ENCODE measurements at places on chromosomes 7 and 10.
A peak's percentile ranks its signal among the peaks of the same experiment; 100 is the strongest.

DNA sequence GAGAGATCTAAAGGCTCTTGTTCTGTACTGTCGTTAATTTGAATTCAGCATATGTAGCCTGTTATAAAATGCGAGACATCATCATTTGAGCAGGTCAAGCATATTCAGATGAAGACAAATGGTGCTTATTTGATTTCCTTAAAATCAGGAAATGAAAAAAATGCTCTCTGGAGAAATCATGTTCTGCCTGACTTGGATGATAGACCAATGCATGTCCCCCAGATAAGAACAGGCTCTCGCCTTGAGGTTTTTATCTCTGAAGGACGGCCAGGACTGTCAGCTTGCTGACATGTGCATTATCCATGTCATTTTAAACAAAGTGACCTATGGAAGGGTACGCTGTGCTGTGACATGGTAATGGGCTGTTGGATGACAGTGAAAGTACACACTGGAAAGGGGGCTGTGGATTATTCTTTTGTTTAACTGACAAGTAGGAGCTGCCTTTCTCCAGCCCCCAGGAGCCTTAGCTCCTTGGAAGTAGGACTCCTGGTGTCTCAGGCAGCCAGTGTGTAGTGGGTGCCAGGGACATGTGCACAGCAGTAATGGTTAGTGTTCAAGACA is 695.1 kb upstream of the GALNT17 start:
- DNase-seq: no peak

GRCh38 chr10:106825576-106826364 is 338.7 kb downstream of the SORCS1 start:
- DNase-seq: no peak

DNA sequence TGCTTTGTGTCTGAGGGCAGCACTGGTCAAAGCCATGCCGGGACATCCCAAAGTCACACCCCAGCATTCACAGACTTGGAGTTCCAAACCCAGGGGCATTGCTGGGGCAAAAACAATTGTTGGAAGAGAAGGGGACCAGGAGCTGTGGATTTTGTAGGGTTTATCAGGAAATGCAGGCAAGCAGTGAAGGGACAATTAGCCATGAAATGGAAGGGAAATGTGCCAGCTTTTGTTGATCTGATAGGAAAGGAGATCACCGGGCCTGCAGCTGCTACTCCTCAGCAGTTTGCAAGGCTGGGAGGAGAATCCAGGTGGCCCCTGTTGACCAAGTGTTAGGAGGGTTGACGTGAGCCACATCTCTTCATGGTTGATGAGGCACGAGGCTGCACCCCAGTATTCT is 2.5 kb upstream of the BRI3 start:
- no peak for DNase-seq

- no peak for DNase-seq
These were observed 265.0 kb downstream of the ADARB2 start for GRCh38 chr10:1472178-1472958.

GRCh38 chr10:51066231-51066630 is 8.1 kb upstream of the PRKG1 start:
- no peak for DNase-seq

GRCh38 chr10:73758704-73759511 is 14.7 kb downstream of the SEC24C start:
- peak; percentile 16 for DNase-seq

- peak; percentile 71 for DNase-seq
These were observed 412.4 kb upstream of the NRP1 start for GRCh38 chr10:33746836-33747268.

- no peak for DNase-seq
These were observed 319.9 kb downstream of the BMPER start for GRCh38 chr7:34225193-34225592.

DNA sequence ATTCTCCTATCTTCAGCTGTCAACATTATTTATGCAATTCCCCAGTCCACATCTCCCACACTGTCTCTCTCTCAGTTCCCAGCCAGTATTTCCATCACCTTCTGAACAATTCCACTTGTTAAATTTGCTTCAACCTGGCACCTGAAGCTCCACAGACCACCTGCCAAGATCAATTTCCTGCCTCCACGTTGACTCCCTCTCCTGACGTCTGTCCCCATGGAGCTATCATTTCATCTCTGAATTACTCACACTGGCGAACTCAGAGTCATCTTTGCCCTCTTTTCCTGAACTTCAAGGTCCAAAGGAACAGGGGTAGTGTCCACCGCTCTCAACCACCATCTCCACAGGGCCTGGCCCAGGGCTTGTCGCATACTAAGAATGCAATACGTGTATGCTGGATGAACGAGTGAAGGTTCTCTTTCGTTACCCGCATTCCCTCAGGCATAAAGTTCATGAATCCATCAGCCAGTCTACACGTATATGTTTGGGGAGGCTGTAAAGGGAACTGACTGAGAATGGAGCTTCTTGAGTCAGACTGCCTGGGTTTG is 183.3 kb downstream of the JCAD start:
- no peak for DNase-seq

GRCh38 chr10:129962031-129962871 is 1.8 kb downstream of the EBF3 start:
- no peak for DNase-seq

- DNase-seq: no peak
These were observed 298.2 kb downstream of the SORCS1 start for GRCh38 chr10:106866244-106866845.

GRCh38 chr7:129498021-129498420 is 4.3 kb upstream of the SMKR1 start:
- no peak for DNase-seq

DNA sequence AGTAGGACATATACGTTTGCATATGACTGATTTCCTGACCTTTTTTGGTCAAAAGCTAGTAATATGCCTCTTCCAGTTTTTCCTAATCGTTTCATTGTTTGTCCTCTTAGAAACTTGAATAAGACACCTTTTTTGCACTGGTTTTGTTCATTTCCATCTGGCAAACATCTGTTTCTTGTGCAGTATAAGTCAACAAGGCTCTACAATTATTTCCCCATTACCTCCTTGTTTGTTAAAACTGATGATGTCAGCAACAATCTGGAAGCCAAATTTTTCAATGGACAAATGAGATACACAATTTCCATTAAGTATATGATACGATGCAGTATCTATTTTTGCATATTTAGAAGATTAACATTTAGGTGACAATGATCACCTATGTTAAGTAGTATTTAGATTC is 148.8 kb downstream of the NRBF2 start:
- DNase-seq: no peak

DNA sequence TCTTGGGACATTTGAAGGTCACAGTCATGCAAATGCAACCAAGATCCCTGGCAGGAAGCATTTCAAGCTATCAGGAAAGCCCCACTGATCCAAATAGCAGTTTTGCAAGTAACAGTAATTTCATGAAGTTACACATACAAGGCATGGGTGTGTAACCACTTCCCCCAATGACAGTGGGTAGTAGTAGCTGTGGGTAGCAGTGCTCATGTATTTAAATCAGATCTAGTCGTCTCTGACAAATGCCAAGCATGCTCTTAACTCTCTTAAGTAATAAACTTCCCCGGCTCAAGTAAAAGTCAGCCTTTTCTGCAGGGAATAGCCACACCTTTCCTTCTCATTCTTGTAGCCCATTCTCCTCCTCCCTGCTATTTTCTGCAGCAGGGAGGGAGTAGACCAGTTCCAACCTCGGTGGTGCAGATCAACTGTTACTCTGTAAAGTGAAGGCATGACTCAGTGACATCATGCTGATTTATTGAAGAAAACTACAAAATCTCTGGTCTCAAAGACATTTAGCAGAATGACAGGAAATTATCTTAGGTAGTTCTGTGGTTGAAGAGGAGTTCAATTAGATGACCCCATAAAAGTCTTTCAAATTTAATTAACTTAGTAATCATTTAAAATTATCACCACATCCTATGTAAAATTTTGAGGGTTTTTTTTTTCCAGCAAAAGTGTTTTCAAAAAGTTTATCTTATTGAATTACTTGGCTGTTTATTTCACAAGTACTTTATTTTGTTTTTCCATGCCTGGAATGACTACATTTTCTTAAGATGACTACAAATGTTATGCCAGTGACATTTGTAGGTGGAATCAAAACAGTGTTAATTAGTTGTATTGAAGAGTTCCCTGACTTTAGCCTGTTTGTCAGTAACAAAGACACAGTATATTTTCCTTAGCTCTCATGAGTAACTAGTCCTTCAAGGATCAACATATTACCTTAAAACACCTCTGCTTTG is 568.3 kb downstream of the INHBA start:
- no peak for DNase-seq

Data from NCI-H1436 treated with DMSO at 0.1 percent for 48 hours (cell line).